HepG2 (cell line): ENCODE measurements at places on chromosomes 1 and 21.

GRCh38 chr1:180632326-180633056 is 669 bp downstream of the XPR1 start:
- DNase-seq: peak; percentile 32

DNA sequence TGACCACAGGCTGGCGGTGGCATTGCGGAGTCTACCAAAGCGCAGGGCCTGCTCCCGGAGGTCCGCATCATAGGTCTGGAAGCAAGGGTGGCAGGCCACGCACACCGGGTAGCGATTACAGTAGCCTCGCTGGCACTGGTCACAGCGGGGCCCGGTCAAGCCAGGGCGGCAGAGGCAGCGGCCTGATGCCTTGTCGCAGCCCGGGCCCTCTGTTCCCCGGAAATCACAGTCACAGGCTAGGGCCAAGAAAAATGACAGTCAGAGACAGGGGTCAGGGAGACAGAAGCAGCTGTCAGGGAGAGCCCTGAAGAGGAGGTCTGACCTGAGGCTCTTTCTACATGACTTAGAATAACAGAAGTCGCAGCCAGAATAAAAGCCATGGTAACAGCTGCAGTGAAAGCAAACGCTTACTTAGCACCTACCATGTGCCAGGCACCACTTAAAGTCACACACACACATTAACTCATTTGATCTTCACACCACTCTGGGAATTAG is 26.4 kb downstream of the LAMB3 start:
- no peak for DNase-seq

- no peak for DNase-seq
These were observed 1.6 kb upstream of the KLHDC9 start for GRCh38 chr1:161096530-161096929.

DNA sequence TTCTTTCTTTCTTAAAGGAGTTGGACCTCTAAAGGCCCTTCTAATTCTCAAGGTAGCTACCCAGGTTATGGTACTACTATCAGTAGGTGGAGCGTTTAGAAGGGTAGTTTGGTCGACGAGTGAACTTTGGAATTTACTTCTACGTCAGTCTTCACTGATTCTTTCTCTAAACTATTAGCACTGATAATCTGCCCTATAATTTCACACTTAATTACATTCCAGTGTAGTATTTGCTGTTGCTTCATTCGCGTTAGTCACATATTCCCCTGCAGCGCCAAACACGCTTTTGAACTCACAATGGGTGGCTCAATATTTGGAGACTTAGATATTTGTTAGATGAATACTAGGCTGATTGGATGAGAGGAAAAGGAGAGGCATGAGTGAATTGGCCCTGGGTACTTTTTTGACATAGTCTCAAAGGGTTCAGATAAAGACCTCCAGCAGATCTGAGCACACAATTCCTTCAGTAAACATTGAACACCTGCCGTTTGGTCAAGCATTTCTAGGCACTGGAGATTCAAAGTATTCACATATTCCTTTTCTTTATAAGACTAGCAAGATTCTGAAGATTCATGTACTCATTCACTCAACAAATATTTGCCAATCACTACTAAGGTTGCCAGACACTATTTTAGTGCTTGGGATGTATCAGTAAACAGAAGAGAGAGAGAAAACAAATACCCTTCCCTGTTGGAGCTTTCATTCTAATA is 929 bp upstream of the FOXJ3 start:
- peak; percentile 60 for DNase-seq

GRCh38 chr1:63523738-63524137 is 413 bp downstream of the EFCAB7 start:
- no peak for DNase-seq

DNA sequence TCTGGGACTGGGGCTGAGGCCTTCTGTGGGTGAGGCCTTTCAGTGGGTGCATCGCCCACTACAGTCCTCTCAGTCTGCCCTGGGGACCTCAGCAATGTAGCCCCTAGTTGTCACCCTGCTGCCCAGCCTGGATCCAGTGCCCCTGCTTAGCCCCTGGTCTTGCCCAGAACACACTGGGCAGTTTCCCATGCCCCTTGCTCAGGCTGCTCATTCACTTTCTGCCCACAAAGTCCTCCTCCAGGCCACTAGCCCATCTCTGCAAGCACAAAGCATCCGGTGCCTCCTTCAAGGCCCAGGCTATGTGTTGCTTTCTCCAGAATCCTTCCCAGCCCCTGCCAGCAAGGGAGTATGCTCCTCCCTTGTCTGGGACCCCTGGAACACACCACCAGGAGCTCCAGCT is 5.4 kb upstream of the ADORA1 start:
- no peak for DNase-seq

GRCh38 chr1:23469372-23469982 is 14.5 kb downstream of the ASAP3 start:
- DNase-seq: no peak

GRCh38 chr1:6686294-6686693 is 15.3 kb downstream of the DNAJC11 start:
- no peak for DNase-seq

- DNase-seq: no peak
These were observed 311.0 kb downstream of the PTPRU start for GRCh38 chr1:29547300-29547699.

GRCh38 chr1:53862507-53862906 is 24.4 kb upstream of the NDC1 start:
- DNase-seq: no peak

GRCh38 chr1:169957884-169958283 is 64.2 kb upstream of the SCYL3 start:
- no peak for DNase-seq

DNA sequence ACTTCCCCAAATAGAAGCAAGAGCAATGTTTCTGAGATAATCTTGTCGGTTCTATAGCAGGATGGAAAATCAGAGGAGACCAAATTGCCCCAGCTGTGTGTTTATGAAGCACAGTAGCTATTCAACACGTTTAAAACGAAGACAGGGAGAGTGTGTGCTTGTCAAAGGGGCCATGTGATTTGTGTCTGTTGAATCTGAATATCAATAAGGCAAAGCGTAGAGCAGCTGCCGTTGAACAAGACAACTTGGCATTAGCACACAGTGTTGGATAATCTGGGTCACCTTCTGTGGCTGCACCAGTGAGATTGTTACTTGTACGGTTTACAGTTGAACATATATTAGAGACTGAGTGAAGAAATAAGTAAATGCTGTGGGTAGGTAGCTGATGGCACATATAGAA is 1.0 kb downstream of the CRB1 start:
- DNase-seq: no peak

DNA sequence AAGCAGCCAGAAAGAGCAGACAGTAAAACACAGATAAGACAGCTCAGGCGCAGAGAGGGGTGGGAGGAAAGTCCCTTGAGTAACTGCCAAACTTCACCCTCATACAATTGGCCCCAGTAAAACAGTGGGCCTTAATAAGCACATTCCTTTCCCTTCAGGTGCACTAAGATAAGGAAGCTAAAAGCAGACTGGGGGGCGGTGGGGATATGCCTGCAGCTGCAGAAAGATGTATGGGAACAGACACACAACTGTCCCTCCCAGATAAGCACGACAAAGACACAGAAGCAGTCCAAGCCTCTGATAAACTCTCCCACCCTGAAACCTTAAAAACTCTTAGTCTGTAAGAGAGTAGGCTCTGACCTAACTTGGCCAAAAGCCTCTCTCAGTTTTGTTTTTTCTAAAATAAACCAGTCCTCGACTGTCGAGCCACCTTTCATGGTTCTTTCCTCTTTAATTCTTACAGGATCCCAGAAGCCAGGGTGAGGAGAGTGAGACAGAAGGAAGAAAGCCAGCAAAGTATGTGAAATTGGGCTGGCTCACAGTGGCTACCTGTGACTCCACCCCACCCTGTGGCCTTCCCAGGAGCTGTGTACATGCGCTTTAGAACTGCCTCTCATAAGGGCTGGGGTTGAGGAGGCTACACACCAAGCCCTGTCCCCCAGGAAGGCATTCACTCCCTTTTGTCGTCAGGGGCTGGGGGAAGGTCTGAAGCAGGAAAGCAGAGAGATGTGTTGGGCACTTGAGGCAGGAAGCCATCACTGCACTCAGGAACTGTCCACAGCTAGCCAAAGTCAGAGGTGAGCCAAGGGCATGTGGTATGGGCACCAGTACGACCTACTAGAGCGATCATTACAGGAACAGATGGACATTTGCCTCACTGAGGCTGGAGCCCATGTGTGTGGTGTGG is 4.6 kb downstream of the PGLYRP4 start:
- no peak for DNase-seq

DNA sequence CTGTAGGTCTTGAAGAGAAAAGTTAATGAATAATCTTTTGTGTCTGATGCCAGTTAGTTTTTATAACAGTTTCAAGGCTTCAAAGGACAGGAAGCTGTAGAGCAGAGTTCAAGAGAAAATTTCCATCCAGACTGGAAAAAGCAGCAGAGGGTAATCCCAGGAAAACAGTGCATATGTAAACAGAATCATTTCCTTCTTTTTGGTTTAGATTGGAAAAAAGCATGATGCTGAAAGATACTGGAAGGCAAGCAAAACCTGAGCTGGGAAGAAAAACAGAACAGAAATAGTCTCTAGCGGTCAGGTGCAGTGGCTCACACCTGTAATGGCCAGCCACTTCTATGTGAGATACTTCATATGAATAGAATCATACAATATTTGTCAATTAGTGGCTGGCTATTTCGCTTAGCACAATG is 71.9 kb downstream of the ZSWIM5 start:
- peak; percentile 97 for DNase-seq

GRCh38 chr1:55203064-55203463 is 12.1 kb downstream of the USP24 start:
- no peak for DNase-seq

DNA sequence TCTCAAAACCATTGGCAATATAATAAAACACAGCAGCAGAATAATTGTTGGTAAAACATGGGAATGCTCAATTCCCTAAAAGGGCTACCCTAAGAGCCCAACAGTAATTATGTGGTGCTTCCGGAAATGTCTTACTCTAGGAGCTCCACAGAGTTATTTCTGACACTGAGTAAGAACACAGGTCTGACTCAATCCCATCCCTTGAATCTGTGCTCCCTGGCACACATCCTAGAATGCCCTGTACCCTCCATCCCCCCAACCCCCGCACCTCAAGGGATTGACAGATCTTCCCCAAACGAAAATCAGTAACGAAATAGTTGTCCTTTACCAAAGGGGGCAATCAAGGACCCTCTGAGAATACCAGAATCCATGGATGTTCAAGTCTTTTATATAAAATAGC is 71.9 kb downstream of the SMYD2 start:
- DNase-seq: no peak

GRCh38 chr1:3372317-3372716 is 82.1 kb upstream of the ARHGEF16 start:
- DNase-seq: no peak

DNA sequence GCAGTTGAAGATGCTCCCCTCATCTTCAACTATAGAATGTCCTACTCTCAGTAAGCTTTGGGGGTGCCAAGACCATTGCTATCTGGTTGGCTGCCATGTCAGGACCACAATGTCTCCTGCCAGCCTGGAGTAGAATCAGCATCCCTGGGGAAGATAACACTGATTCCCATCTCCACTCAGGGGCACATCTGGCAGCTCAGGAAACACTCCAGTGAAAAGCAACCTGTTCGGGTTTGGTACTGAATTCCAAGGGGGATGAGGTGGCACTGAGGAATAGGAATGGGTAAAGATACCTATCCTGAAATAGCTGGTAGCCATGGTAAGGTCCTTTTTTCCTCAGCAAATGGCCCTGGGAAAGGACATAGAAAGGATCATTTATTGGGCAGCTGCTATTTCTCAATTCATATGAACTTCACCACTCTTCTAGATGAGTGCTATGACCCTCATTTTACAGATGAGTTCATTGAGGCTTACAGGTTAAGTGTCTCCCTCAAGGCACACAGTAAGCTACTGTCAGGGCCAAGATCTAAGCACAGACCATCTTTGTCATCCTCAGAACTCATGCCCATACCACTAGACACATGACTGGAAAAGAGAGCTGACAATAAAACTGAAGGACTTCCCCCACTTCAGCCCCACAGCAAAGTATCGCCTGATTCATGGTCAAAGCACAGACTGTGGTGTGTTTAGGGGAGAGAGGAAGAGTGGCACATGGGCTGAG is 31.4 kb downstream of the AK2 start:
- DNase-seq: no peak

DNA sequence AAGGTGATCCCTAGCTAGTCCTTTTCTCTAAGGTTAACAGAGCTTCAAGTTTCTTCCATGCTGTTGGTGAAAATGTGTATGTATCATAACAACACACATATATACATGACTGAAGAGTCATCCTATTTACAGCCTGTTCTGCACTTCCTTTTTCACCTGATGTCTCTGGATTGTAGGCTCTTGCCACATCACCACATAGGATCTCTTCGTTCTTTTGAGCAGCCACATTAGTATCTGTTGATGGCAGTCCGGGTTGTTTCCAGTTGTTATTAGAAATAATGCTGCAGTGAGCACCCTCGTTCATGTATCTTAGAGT is 19.7 kb downstream of the MRPL37 start:
- DNase-seq: no peak
